ENCODE measurements at places on chromosomes 13 and 19.

DNA sequence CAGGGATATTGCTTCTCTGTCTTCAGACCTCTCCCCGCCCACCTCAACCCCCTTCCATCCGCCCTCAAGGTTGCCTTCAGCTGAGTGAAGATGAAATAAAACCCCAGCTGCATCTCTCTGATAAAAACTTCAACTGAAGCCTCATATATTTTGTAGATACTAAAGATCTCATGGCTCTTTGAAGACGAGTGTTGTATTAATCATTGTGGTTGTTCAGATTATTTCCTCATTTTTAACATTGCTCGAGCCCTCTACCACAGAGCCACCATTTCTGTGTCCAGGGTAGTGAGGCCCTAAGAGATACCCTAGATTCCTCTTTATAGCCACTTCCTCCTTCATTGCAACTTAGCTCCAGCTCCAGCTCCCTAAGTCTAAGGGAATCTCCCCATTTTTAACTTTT is 312.8 kb upstream of the ZNF507 start:
- no peak for DNase-seq

DNA sequence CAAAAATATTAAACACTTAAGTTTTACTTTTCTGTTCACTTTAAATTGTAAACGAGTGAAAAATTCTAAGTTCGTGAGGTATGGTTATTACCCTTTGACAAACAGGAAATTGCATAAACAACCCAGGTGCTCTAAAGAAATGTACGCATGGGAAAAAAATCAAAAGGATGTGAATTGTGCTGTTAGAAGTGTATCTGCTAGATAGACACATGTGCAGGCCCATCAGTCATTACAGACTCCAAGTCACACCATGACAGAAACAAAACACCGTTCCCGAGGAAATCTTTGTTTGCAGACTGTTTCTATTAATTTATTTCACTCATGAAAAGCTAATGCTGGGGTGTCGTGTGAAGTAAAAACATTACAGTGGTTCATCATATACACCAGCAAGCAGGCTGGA is 17.0 kb upstream of the DOCK9 start:
- DNase-seq: no peak

DNA sequence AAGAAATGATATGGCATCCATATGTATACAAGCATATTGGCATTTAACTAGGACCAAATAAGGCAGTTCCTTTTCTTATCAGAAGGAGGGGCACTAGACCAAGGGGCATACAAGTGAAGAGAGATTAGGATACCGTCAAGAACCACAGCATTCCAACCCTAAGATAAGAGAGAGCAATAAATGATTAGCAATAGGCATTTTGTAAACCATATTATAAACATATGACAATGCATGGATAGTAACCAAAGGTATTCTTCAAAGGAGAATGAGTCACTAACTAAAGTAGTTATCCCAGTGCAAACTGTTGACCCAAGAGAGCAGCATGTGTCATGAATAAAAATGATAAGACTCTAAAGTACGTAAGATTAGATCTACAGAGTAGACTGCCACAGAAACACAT is 500.9 kb upstream of the HTR2A start:
- DNase-seq: no peak

- no peak for DNase-seq
Observed at GRCh38 chr19:18233224-18233825, 7.1 kb upstream of the PDE4C start.

DNA sequence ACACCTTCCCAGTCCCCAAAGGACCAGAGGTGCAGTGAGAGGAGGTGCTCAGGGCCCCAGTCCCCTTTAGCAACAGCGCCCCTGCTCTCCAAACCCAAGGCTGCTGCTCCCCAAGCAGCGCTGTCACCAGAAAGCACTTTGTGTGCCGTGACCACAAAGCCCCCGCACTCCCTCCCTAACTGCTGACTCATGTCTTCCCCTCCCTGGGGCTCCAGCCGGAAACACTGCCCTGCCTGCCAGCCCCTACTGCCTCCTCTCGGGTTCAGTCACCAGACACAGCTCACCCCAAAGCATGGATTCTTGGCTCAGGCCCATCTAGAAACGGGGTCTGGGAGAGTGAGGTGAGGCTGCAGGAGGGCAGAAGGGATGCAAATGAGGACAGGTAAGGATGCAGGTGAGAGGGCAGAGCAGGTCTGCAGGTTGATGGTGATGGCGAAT is 4.9 kb upstream of the TNFSF14 start:
- DNase-seq: peak; percentile 42

GRCh38 chr13:39108783-39109182 is 70.5 kb downstream of the NHLRC3 start:
- DNase-seq: no peak

DNA sequence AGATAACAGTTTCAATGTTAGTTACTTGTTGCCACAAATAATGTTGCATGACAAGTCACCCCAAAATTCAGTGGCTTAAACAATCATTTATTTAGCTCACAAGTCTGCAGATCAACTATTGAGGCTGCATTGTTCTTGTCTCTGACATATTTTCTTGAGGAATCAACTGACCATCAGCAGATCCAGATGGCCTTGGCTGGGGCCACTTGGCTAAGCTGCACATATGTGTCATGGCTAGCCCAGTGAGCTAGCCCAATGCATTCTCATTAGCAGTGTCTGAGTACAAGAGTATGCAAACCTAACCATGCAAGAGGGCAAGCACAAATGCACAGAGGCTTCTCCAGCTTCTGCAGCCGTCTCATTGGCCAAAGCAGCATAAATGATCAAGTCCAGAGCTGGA is 180.4 kb downstream of the DNAJC15 start:
- DNase-seq: no peak

DNA sequence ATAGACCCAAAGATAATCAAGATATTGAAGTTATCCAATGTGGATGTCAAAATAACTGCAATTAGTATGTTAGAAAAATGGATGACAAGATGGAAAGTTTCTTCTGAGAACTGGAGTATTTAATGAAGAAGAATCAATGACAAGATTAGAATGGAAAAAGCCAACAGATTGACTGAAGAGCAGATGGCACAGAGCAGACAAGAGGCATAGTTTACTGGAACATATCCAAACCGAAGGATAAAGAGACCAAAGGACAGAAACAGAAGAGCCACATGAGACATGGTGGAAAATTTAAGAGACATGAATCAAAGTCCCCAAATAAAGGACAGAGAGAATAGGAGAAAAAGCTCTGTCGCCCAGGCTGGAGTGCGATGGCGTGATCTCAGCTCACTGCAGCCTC is 89.6 kb upstream of the RXFP2 start:
- no peak for DNase-seq

- DNase-seq: no peak
Observed at GRCh38 chr19:21117041-21117907, 24.6 kb upstream of the ZNF431 start.

GRCh38 chr13:29991343-29991742 is 140.9 kb upstream of the UBL3 start:
- DNase-seq: peak; percentile 91

GRCh38 chr13:76214001-76214400 is 577.9 kb downstream of the LMO7 start:
- no peak for DNase-seq

DNA sequence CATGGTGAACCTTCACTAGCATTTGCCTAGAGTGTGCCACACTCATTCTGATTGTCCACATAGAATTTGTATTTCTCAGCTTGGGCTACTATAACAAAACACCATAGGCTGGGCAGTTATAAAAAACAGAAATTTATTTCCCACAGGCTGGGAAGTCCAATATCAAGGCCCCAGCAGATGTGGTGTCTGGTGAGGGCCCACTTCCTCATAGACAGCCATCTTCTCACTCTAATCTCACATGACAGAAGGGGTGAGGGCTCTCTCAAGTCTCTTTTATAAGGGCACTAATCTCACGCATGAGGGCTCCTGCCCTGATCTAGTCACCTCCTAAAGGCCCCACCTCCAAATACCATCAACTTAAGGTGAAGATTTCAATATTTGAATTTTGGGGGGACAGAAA is 53.6 kb downstream of the LRRC63 start:
- DNase-seq: no peak

DNA sequence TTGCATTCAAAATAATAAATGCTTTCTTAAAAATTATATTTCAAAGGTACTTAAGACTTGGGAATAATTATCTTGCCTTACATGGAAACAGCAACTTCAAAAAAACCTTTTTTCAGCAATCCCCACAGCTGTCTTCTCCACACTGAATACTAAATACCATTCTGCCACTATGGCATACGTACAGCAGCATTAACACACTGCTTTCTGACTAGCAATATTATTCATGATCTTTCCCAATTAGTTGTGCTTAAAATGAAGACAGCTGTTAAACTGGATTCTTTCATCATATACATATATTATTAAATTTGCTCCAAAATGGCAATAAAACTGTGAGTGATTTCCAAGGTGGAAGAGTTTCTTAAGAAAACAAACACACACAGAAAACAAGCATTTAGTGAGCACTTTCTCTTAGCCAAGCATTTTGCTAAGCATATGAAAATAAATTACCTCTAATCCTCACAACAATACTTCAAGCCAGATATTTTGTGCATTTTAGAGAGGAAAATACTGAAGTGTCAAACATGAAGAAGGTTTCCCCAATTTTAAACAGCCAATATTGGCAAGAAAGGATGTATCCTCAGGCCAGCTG is 609.5 kb downstream of the SLITRK1 start:
- no peak for DNase-seq

DNA sequence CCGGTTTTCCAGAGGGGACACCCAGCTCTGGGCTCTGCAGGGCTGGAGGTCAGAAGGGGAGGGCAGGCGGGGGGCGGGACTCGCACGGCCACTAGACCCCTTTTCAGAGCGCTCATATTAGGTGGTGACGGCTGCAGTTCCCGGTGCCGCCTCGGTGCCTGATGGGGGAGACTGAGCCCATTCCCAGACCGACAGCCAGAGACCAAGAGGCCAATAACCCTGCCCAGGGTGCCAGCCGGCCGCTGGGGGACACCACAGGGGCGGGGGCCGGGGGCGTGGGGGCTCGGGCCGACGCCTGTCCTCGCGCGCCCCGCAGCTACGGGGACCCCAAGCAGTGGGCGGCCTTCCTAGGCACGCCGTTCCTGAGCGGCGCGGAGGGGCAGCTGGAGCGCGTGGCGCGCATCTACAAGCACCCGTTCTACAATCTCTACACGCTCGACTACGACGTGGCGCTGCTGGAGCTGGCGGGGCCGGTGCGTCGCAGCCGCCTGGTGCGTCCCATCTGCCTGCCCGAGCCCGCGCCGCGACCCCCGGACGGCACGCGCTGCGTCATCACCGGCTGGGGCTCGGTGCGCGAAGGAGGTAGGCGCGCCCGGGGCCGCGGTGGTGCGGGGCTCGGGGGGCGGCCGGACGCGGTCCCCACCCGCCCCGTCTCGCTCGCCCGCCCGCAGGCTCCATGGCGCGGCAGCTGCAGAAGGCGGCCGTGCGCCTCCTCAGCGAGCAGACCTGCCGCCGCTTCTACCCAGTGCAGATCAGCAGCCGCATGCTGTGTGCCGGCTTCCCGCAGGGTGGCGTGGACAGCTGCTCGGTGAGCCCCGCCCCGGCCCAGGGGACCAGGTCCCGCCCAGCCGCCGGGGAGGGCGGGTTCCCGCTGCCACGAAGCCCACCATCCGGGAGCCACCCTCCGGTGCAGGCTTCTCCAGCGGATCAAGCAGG is 2.4 kb downstream of the TIMM13 start:
- peak; percentile 21 for DNase-seq

- no peak for DNase-seq
Observed at GRCh38 chr13:38661010-38661675, 25.7 kb upstream of the FREM2 start.

GRCh38 chr19:40947573-40947972 is 43.5 kb upstream of the CYP2B6 start:
- DNase-seq: no peak

DNA sequence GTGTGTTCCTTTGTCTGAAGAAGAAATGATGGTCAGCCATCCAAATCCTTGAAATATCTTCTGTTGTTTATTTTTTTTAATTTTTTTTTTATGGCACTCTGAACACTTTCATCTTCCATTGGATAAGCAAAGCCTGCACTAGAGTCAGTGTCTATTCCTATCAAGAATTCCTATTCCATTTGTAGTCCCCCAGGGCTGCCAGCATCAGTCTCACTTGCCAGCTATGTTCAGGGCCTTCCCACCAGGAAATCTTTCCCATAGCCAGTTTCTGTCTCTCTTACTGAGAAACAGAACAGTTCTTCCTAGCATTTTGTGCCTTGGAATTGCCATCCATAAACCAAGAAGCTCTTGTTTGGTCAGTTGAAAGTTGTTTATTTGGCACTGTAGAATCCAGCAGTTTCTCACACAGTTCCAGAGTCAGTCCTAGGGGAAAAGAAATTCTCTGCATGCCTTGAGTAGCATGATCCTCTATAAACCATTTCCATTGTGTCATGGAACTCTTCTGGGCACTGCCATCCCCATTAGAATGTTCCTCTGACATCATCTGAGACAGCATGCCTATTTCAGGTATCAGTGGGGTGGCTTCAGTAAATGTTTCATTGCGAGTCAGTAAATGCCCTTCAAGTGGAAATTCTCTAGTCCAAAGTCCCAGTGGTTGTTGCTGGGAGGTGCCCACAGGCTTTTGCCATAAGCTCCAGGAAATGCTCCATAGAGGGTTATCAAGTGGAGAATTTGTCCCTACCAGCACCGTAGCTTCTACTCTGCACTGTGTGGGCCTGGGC is 18.7 kb upstream of the SPRYD7 start:
- DNase-seq: no peak

DNA sequence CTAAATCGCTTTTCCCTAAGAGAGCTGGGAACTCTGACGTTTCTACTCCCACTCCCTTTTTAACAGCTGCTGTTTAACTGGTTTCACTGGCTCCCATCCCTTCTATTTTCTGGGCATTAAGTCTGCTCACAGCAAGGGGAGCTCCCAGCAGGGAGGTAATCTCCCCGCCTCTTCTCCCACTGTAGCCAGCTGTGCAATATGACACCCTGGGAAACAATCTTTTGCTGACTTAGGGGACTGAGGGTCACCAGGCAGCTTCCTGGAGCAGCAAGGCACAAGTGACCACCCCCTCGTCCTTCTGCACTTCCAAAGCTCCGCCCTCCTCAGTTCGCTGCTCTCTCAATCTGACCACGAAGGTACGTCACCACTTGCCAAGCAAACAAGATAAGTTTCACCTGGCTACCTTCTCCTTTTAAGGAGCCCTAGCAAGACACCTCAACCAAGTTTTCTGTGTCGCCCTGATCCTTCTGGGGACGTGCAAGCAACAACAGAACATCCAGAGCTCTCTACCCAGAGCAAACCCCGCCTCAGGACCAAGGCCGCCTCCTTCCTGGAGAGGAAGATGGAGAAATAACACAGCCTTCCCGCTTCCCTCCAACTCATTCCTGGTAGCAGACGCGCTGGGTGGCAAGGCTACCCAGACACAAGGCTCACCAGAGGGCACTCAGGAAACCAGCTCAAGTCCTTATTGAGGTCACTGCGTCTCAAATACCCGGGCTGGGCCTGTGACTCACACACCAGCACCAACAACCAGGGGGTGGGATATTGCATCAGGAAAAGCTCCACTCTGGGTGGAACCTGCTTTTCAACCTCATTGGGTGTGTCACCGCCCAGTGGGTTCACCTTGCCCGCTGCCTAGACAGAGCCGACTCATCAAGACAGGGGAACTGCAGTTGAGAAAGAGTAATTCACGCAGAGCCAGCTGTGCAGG is 92.4 kb downstream of the STK24 start:
- peak; percentile 99 for DNase-seq
